ENCODE measurements at places on chromosomes 3 and 15. TPM values are rescaled to one million over a fixed set of nuclear protein-coding genes. Genes with fewer than 3 reads are reported as not detected.
A peak's percentile ranks its signal among the peaks of the same experiment; 100 is the strongest.

DNA sequence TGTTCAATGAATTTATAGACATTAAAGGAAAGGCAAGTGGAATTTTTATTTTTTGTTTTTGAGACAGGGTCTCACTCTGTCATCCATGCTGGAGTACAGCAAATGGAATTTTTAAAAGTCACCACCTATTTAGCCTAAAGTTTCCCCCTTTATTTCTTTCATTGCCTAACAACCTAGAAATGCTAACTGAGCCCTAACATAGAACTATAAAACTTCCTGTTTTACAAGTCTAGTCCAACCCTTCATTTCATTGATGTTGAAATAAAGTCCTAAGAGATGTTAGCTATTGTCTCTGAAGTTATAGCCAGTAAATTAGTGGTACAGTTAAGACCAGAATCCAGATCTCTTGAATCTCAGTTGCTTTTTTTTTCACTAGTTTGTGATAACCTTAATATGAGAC, 39.0 kb downstream of the MAPK6 start:
- no peak for DNase-seq

DNA sequence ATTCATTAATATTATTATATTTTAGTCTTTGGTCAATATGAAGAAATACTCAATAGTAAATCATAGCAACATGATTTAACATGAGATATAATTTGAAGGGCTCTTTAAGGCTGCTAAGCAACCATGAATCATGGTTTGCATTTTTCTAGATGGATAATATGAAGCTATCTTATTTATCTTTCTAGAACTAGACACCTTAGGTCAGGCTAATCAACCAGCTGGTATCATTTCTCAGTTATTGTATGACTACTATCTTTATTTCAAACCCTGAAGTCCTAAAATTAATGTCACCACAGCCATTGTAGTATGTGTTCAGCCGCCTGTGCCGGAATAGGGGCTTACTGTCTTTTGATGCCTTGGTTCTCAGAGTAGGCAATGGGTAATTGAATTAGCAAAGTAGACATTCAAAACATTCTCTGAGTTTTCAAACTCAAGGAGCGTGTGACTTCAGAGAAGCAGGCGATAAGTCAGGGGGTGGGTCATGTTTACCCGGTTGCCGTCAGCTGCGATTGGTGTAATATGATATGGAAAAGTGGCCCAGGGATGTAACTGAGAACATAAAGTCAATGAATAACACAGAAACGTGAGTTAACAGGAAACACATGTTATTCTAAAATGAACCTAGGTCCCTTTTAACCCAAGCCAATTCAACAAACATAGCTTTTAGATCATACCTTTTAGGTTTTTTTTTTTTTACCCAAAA, 93.4 kb upstream of the CTDSPL start:
- DNase-seq, result no peak

GRCh38 chr15:37206690-37207089, 106.3 kb upstream of the MEIS2 start:
- no peak for DNase-seq

GRCh38 chr15:97972366-97972765, 11.9 kb downstream of the ARRDC4 start:
- no peak for DNase-seq

GRCh38 chr3:94234177-94234788, 171.4 kb downstream of the NSUN3 start:
- DNase-seq, result peak; percentile 51

GRCh38 chr3:184336547-184337398, 627 bp upstream of the FAM131A start:
- peak; percentile 55 for DNase-seq

DNA sequence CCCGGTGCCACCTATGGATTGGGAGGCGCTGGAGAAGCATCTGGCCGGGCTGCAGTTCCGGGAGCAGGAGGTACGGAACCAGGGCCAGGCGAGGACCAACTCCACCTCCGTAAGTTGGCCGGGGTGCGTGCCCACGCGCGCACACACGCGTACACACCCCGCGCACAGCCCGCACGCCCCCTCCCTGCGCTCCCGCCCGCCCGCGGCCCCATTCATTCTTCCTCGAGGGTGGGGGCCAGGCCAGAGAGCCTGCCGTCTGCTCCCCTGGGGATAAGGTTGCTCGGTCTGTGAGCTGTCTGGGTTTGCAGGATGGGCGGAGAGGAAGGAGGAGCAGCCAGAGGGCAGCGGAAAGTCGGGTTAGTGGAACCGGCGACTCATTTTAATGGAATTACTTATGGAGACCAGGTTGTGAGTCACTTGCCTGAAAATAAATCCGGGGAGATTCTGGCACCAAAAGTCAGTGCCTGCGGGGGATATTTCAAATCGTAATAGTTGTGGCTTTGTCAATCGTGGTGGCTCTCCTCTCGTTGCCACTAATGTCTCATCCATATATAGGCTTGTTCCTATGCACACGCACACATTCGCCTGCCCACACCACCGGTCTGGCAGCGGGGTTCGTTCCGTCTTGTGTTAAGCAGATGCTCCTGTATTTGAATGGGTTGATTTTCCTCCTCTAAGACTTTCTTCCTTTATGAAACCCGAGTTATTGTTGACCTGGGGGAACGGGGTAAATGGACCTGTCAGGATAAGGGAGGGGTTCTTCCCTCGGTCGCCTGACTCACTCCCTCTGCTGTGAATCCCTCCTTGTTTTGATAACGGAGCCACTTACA, 223.4 kb upstream of the IL12A start:
- peak; percentile 100 for DNase-seq

GRCh38 chr15:81863162-81863561, 182.7 kb downstream of the MEX3B start:
- DNase-seq, result peak; percentile 34

GRCh38 chr3:37993820-37994638, 3.4 kb downstream of the VILL start:
- peak; percentile 68 for DNase-seq

- DNase-seq, result peak; percentile 39
Observed at GRCh38 chr15:92809880-92810361, 90.2 kb upstream of the CHD2 start.

The ANKRD63 gene
- not detected for total RNA-seq

The SLC30A4 gene
- total RNA-seq, result 7.7 TPM

The IL16 gene
- total RNA-seq, result not detected

The BNIP2 gene
- 60.3 TPM for total RNA-seq

The MYZAP gene
- 0.18 TPM for total RNA-seq

The CFAP161 gene
- total RNA-seq, result 0.32 TPM

The WDR49 gene
- total RNA-seq, result not detected
